ENCODE measurements at places on chromosomes 4 and X.

- no peak for DNase-seq
Observed at GRCh38 chrX:41733939-41734338, 10.0 kb downstream of the GPR82 start.

DNA sequence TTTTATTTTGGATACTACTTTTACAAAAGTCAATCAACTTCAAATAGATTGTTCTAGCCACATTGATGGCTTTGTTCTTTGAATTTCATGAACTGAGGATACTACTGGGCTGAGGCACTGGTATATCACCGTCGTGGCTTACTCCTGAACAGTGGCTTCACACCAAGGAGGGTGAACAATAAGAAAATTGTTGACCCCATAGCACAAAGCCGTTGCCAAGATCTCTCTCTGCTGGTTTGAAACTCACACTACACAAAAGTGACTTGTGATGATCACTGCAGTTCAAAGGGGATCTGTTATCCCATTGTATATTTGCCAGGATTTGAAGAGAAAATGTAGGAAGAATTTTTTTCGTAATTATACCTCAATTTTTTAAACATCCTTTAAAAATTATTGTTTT, 119.6 kb downstream of the PDLIM5 start:
- DNase-seq: no peak

DNA sequence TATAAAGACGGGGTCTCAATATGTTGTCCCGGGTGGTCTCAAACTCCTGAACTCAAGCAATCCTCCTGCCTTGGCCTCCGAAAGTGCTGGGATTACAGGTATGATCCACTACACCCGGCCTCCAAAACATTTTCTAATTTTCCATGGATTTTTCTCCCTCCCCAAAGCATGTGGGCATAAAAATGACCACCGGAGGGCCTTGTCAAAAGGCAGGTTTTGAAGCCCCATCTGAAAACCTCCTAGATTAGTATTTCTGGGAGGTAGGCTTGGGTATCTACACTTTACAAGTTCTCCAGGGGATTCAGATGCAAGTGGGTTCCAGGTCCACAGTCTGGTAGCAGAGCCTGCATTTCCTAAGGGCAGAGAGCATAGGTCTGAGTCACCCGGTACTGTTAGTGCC, 1.4 kb upstream of the GPR173 start:
- no peak for DNase-seq

- no peak for DNase-seq
Observed at GRCh38 chrX:123222920-123223319, 38.8 kb downstream of the GRIA3 start.

GRCh38 chr4:65789805-65790204, 119.5 kb upstream of the EPHA5 start:
- no peak for DNase-seq

All from skeletal muscle cell (primary cell).